HTR-8/SVneo (cell line): ENCODE measurements at places on chromosomes 16 and 17.

DNA sequence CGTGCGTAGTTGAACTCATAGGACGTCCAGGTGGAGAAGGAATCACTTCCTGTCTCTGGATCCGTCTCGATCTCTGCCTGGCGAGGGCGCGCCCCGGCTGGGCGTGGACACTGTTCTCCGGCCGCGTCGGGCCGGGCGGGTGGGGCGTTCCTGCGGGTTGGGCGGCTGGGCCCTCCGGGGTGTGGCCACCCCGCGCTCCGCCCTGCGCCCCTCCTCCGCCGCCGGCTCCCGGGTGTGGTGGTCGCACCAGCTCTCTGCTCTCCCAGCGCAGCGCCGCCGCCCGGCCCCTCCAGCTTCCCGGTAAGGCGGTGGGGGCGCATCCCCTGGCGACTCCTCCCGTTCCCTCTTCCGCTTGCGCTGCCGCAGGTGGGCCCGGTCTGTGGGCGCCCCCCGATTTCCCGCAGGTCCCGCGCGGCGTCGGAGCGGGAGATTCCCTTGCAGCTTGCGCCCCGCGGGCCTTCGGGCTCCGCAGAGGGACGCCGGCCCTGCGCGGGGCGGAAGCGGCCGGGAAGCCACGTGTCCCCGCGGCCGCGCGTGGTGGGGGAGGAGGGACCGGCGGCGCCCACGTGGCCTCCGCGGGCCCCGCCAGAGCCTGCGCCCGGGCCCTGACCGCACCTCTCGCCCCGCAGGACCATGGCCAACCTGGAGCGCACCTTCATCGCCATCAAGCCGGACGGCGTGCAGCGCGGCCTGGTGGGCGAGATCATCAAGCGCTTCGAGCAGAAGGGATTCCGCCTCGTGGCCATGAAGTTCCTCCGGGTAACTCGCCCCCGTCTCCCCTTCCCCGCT, at the start of gene NME2:
TSS of gene NME2 (plus strand) at position 214 of the 789 bp plus-strand sequence. CDS start at position 634, 420 bp downstream.
- DNase-seq: peak; percentile 97

GRCh38 chr17:223723-224471, 42.4 kb upstream of the DOC2B start:
- DNase-seq: no peak

GRCh38 chr17:10683853-10684252, 13.5 kb downstream of the SCO1 start:
- DNase-seq: peak; percentile 15

- no peak for DNase-seq
These were observed 115.3 kb downstream of the OR1D5 start for GRCh38 chr17:2947996-2948550.

- no peak for DNase-seq
These were observed 117.1 kb downstream of the ZNF423 start for GRCh38 chr16:49738832-49739231.

DNA sequence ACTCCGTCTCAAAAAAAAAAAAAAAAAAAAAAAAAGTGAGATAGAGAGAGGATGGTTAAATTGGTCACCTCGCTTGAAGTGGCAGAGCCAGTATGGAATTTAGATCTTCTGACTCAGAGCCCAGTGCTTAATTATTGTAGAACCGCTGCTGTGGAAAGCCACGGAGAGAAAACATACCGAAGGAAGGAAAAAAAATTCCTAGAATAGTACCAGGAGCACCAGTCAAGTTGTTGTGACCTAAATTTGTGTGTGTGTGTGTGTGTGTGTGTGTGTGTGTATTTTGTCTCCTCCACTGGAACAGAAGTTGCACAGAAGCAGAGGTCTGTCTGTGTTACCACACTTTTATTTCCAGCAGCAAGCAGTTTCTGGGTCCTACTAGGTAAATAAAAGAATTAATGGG, 10.6 kb upstream of the NUP85 start:
- DNase-seq: no peak

GRCh38 chr17:39676198-39676819, 8.1 kb downstream of the PNMT start:
- no peak for DNase-seq

- no peak for DNase-seq
These were observed 19.0 kb downstream of the ABR start for GRCh38 chr17:1160591-1161390.

DNA sequence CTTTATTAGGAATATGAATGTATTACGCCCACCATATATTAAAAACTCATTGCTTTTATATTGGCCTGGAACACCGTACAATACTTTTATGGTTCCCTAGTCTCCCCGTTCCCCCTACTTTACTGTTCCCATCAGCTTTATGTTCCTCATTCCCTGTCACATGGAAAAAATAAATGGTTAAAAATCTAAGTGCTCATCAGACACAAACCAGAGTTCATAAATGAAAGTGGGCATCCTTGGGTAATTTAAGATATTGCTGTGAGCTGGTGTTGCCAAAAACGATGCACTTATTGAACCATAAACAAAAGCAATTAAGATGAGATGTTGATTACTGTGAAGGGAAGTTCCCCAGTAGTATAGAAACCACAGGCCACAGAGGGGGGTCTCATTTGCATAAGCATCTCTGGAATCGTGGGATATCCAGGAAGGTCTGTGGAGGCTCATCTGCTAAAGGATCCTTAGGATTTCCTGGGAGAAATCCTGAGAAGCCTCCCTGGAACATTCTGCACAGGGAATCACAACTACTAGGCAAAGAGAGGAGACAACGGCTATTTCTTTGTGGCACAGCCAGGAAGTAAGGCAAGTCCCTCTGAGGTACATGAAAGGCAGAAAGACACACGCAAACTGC, 591.4 kb upstream of the CDH11 start:
- DNase-seq: no peak

GRCh38 chr17:41496803-41497484, 7.2 kb upstream of the KRT36 start:
- DNase-seq: peak; percentile 96

DNA sequence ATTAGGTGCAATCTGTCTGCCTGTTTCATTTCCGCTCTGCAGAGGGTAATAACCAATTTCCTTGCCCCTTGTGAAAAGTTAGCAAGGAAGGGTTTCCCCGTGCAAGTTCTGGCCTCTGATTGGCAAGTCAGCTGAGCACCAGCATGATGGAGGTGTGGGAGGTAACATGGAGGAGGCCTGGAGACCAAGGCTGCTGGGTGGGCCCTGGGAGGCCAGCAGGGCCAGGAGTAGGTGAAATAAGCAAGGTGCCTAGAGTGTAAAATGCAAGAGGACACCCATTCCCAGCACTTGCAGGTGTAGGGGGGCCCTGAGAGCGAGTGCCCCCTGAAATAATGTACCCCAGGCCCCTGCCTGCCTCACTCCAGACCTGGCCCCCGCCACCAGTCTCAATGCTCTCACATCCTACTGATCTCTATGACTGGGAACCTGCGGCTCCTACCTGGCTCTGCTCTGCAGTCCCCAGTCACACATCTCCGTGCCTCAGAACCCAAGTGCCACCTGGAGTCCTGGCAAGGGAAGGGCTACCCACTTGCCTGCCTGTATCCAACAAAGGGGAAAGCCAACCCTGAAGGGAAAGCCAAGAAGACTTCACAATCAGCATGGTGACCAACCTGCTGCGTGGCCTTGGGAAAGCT, 116.2 kb downstream of the C16orf78 start:
- no peak for DNase-seq

DNA sequence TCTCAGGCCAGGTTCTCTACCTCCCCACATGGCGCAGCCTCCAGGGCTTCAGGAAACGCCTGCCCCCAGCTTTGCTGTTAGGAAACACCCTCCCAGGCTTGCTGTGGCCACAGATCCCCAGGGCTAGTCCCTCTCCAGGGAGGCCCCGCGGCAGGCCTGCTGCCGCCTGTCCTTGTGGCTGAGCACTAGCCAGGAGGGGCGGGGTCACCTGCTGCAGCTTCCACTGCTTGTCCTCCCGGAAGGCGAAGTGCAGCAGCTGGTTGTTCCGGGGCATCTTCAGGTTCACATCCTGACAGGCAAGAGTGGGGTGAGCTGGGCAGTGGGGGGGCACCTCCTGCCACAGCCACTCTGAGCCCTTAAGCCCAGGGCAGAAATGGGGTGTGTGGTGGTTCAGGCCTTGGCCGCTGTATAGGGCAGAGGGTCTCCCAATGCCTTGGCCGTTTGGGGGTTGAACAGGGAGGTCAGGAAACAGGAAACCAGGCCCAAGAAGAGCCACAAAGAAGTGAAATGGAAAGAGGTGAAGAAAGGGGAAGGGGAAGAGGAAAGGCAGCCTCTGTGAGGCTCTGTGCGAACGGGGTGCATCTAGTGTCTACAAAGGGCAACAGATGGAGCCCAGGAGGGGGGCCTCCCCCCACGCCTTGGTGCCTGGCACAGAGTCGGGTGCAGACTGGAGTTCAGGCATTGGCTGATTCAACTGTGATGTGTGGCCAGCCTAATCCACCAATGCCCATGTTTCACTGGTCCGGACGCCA, 2.0 kb downstream of the ROGDI start:
- no peak for DNase-seq

DNA sequence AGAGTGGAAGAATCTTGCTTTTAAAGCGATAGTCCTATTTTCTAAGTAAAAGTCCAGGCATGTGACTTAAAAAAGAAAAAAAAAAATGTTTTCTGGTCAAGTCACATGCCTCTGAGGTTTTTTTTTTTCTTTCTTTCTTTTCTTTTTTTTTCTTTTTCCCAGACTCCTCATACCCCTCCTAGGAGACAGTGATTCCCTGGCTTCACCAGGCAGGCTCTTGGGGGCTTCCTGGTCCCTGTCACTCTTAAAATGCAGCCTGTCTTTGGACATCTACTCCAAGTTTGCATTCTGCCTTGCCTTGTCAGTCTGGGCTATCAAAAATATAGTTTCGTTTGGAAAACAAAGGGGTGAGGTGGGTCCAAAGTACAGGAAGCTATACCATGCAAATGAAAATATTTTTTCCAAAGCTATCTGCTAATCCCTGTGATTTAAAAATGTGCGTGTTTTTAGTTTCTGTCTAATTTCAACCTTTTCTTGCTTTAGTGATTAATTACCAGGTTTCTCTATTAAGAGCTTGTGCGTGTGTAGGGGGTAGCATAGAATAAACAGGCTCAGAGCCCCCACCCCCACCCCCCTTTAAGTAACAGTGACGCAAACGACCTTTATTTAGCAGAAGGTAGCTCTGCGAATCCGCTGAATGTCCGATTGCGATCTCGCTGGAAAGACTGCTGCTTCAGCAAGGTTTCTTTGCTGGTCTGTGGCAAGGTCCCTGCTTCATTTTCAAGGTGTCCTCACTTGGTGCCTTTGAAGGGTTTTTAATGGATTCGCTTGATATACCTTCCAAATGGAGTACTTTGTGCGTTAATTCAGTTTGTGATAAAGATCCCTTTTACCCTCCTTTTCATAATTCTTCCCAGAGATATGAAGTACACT, 510.2 kb downstream of the WWOX start:
- no peak for DNase-seq

DNA sequence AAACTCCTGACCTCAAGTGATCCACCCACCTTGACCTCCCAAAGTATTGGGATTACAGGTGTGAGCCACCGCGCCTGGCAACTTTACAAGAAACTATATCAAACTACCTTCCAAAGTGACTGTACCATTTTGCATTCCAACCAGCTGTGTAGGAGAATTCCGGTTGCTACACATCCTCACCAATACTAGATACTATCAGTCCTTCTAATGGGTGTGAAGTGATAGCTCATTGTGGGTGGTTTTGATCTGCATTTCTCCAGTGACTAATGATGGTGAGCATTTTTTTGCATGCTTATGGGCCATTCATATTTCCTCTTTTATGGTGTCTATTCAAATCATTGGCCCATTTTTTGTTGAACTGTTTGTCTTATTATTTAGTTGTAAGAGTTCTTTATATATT, 37.7 kb downstream of the SCNN1B start:
- DNase-seq: no peak

DNA sequence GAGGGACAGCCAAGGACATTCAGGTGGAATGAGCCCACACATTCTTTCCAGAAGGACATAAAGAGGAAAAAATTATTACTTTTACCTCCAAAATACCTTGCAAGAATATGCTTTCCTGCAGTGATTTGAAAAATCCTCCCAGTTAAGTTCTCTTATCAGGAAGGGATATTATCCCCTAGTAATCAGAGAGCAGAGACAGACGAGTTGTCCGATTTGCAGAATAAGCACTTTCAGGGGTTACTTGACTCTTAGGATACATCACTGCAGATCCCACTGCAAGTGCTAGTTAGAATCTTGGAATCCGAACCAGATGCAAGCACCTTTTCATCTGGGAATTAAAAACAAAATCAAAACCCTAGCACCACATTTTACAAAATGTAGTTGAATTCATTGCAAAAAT, 33.6 kb downstream of the FOXL1 start:
- DNase-seq: no peak

DNA sequence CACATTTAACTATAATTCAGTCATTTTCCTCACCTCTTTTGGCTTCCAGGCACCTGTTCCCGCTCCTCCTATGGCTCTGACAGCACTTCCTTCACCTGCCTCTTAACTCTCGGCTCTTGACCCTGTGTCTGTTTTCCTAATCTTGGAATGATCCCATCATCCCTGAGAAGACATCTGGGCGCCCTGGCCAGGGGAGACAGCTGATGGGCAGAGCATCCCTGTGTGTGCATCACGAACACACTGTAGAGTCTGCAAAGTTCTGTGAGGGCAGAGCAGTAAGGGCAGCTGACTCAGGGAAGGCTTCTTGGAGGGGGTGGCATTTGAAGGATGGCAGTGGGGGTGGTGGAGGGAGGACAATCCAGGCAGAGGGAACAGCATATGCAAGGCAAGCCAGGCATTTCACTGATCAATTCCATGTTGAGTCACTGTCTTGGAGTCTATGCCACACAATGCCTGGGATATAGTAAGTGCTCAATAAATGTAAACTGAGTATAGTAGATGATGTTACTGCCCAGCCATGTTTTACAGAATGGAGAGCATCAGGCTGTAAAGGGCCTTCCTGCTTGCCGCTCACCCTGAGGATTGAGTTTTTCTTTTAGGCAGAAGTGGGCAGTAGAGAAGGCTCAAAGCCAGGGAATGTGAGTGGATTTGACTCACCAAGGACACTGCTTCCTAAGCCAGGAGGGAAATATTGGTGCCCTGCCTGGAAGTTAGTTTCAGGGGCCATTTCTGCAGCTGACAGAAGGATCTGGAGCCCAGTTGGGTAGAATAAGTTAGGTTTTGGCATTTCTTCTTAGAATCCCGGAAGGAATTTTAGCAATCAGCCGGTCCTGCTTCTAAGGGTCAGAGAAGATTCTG, 5.8 kb upstream of the RAB11FIP4 start:
- DNase-seq: no peak

- peak; percentile 29 for DNase-seq
These were observed 430 bp downstream of the BCAS3 start for GRCh38 chr17:60678118-60678444.

GRCh38 chr16:22323959-22324786, 27.0 kb downstream of the POLR3E start:
- no peak for DNase-seq

- DNase-seq: no peak
These were observed 2.1 kb downstream of the MC1R start for GRCh38 chr16:89920723-89921122.

- DNase-seq: no peak
These were observed 477.4 kb downstream of the SLC39A11 start for GRCh38 chr17:72614871-72615626.

GRCh38 chr16:81477697-81478693, 33.4 kb downstream of the CMIP start:
- no peak for DNase-seq

- DNase-seq: no peak
These were observed 434.1 kb downstream of the CDH11 start for GRCh38 chr16:64687786-64688185.
